SK-N-SH treated with all-trans-retinoic acid at 6 μM for 48 hours (cell line): ENCODE measurements at places on chromosomes 1 and 21.

- ATAC-seq: peak; percentile 92
These were observed 246.0 kb downstream of the RERE start for GRCh38 chr1:8571200-8571984.

DNA sequence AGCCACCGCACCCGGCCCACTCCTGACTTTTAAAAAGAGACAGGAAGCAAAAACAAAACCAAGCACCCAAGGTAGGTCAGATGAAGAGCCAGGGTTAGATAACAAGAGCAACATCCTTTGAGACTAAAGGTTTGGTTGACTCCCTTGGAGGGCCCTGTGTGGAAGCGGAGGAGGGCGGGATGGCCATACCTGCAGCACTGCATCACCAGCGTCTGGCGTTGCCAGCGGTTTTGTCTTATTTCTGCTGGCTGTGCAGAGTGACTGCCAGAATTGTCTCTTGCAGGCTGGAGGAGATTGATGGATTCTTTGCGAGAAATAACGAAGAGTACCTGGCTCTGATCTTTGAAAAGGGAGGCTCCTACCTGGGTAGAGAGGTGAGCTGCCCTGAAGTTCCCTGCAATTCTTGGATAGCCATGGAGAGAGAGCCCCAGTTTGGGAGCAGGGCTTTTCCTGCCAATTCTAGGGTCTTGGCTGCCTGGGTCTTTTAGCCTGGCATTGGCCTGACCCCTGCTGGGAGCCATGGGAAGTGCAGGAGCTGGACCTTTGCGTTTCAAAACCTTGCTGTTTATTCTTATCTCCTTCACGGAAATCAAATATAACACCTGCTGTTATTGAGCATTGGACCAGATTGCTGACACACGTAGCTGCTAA is 24.0 kb downstream of the QSOX1 start:
- peak; percentile 76 for ATAC-seq

- peak; percentile 22; the same call in 2 of the 3 replicates for ATAC-seq
These were observed 30.6 kb downstream of the CAPN2 start for GRCh38 chr1:223742856-223743517.

DNA sequence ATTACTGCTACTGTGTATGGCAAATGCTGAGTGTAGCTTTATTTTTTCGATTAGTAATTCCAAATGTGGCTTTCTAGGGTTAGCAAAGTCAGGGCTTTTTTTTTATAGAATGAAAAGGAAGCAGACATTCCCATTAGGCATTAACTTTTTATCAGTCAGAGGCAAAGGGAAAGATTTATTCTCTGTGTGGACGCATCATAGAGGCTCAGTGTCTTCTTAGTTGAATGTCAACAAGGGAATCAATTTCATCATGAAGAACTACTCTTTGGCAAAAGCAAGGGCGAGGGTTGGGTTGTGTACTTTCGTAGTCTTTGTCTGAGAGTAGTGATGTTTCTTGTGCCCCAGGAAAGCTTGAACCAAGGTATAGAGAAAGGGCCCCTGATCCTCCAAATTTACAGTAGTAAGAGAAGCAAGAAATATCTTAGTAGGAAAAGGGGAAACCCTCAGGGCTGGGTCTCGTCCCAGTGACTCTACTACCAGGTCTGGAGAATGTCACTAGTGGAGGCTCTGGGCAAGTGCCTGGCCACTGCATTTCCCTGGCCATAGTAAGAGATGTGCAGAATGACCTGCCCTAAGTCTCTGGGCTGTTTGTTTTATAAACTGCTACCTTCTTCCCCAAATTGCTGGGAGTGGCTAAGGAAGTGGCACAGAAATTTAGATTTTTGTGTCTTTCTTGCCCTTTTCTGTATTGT is 30.0 kb upstream of the MACF1 start:
- no peak for ATAC-seq

- ATAC-seq: no peak
These were observed 4.9 kb upstream of the ELK4 start for GRCh38 chr1:205636732-205637131.

- no peak for ATAC-seq
These were observed 3.3 kb downstream of the CD46 start for GRCh38 chr1:207754974-207755700.

- ATAC-seq: no peak
These were observed 48.6 kb downstream of the PTPRC start for GRCh38 chr1:198687429-198687828.

DNA sequence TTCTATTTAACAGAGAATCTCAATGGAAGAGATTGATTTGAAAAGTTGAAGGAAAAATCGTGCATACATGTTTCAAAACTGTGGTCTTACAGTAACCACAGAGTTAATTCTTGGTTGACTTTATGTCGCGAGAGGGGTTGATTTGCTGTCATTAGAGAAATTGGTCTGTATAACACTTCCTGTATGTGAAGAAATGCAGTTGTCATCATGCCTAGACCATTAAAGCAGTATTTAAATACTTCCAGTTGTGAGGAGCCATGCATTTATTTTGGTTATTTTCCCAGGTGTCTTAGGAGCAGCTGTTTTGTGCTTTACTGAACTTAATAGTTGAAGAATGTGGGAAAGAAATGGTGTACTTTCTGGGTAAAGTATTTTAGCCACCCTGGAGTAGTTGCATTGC is 76.2 kb downstream of the NFIA start:
- ATAC-seq: no peak

DNA sequence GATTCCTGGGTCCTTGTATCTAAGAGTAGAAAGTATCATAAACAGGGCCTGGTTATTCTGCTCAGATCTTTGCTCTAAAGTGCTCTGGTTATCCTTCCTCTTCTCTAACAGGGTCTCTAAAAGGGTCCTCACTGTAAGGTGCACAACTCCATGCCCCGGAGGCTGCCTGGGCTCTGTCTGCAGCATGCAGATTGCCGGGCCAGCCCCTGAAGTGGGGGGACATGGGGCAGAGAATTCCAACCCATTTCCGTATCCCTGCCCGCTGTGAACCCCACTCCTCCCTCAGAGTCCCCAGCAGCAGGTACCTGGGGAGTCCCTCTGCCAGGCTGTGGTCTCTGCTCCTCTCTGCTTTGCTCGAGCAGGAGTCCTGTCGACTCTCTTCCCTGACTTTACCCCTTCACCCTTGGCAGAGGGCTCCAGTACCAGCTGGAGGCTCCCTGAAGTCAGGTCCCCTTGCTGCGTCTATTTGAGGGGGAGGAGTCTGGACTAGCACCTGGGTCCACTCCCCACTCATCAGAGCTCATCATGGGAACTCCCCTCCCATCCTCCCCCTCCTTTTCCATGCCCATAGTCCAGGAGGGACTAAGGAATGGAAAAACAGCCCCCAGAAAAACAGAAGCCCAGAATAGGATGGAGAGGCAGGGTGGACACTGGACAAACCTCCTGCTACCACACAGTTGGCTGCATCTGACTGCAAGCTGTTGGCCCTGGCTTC is 12.1 kb downstream of the BLACAT1 start:
- no peak for ATAC-seq

- ATAC-seq: no peak
These were observed 72.5 kb downstream of the KCNT2 start for GRCh38 chr1:196535727-196536126.

DNA sequence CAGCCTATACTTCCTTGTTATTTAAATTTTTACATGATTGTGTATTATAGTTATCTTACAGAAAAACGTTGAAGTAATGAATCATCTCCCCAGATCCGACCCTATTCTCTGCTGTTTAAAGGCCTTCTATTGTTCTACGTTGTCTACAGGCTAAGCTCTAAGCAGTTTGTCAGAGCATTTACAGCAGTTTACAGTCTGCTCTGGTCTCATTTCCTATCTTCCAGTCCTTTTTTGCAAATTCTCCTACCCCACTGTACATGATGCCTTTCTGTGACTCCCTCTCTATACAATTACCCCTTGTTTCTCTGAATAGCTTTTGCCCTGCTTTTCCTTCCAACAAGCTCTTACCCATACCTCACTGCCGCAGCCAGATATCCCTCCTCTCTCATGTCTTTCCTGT is 319.2 kb upstream of the FMN2 start:
- ATAC-seq: no peak

- ATAC-seq: 0 out of 3 replicates have a peak, but pooled peaks have one; percentile 3
These were observed 165.8 kb downstream of the ST6GALNAC3 start for GRCh38 chr1:76240316-76240715.

DNA sequence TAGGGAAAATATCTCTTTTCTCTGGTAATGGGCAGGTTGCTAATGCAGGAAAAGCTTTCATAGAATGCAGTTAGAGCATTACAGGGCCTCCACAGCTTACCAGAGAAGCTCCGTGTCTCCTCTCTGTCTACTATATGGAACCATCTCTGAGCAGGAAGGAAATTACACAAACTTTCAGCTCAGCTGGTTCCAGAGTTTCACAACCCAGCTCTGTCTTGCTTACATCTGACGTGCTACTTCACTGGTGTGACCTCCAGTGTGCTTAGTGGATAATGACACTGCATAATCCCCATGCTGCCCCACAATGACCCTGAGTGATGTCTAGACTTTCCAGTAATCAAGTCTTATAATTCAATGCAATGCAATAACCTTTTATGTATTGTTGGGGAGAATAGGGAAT is 4.3 kb upstream of the FGGY start:
- ATAC-seq: no peak

DNA sequence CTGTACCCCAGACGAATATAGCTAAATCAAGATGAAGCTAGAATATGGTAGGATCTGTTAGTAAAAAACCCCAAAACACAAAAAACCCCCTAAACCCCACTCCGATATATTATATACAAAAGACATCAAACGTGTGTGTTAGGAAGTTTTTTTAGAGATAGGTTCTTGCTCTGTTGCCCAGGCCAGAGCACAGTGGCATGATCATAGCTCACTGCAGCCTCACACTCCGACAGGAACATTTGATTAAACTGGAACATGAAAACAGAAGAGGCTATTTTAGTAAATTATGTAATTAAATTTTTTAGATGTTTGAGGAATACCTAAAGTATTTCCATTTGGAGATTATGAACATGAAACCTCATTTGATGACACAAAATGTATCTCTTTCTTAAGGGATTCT is 8.2 kb upstream of the RYR2 start:
- ATAC-seq: no peak

DNA sequence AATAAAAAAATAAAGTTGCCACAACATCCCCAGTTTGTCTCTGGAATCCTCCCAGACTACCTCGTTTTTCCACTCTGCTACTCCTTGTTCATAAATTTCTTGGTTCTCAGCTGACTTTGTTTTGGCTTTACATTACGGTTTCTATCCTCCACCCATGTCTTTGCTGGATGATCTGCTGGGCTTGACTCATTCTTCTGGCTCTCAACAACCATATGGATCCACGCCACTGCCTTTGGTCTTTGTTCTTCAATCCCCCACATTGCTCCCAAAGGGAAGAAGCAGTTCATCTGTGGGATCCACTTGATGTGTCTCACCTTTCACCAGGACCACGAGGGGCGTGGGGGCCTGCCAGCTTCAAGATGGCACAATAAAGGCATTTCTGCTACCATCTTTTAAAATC is 67.1 kb upstream of the NBL1 start:
- ATAC-seq: no peak

DNA sequence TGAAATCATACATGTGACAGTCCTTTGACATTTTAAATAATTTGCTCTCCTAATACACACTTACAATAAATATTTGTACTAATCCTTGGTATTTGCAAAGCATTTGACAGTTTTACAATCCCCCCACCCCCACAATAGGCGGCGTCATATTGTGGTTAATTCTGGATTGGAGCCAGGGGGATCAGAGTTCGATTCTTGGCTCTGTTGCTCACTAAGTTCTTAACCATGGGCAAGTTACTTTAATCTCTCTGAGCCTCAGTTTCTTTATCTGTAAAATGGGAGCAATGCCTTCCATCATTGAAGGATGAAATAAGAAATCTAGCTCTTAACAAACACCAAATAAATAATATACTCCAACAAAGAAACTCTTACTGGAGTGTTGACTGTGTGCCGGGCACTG is 23.8 kb downstream of the CACNA1S start:
- ATAC-seq: no peak

DNA sequence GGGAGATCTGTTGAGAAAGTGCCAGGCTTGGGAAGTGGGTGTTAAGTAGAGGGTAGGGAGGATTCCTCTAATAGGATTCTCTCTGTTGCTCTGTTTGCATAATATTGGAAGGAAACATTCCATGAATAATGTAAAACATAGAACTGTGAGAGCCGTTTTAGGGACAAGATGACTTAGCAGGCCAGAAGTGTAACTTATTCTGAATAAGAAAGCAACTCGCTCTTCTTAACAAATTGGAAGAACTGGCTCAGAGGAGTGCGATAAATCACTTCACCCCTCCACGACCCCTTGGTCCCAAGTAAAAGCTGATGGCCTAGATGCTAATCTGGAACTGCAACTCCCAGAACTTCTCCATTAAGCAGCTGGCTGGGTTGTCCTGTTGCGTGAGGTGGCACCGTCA is 19.1 kb downstream of the SIM2 start:
- no peak for ATAC-seq

DNA sequence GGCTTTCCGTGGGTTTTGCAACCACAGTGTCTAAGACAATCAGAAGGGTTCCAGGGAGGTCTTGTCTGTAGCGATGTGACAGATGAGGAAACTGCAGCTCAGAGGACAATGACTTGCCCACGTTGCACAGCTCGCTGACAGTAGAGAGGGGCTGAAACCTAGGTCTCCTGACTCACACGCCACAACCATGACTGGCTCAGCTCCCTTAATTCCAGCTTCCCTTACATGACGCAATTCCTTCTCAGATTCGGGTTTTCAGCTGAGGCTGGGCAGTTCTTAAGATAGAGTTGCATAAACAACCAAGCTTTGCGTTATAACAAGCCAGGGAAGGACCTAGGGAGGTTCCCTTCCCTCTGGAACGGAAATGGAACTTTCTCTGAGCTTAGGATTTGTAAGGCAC is 36.3 kb downstream of the DHCR24 start:
- ATAC-seq: no peak

GRCh38 chr1:38834937-38835827 is 24.4 kb downstream of the RRAGC start:
- ATAC-seq: peak; percentile 99

DNA sequence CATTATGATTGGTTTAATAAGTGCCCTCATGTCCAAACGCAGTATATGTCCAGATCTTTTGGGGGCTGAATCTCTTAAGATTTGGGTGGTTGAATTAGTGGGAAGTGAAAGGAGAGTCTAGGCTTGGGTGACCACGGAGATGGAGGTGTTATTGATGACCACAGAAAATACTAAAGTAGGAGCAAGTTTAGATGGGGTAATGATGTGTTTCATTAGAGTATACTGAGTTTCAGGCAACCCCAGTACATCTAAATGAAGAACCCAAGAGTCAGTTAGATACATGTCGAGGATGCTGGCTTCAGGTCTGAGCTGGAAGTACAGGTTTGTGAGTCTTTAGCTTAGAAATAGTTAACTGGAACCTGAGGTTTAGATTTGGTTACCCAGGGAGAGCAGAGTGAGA is 6.5 kb upstream of the ZZZ3 start:
- no peak for ATAC-seq
